ENCODE measurements at places on chromosomes 2 and 18. TPM values are rescaled to one million over a fixed set of nuclear protein-coding genes. Genes with fewer than 3 reads are reported as not detected.

ICA1L gene
- 0.89 TPM for total RNA-seq

PRKAG3 gene
- total RNA-seq: not detected

KCNIP3 gene
- 0.13 TPM for total RNA-seq

PLEKHM3 gene
- total RNA-seq: 7.2 TPM

IL1RN gene
- total RNA-seq: not detected

FNDC4 gene
- total RNA-seq: 10.0 TPM

NAT8 gene
- not detected for total RNA-seq

SH3RF3 gene
- 8.9 TPM for total RNA-seq

ZSWIM2 gene
- total RNA-seq: under 0.01 TPM

HOXD9 gene
- 16.8 TPM for total RNA-seq

DOK6 gene
- total RNA-seq: 2.3 TPM

TUBB8B gene
- not detected for total RNA-seq

IL36G gene
- not detected for total RNA-seq

ZNF519 gene
- total RNA-seq: 3.1 TPM

NTSR2 gene
- total RNA-seq: not detected

IDH1 gene
- total RNA-seq: 118 TPM

AOX1 gene
- total RNA-seq: 5.4 TPM

DES gene
- not detected for total RNA-seq

ITPRIPL1 gene
- 4.0 TPM for total RNA-seq

SLC38A11 gene
- total RNA-seq: not detected

CFAP65 gene
- not detected for total RNA-seq

RUFY4 gene
- not detected for total RNA-seq

ACVR1C gene
- under 0.01 TPM for total RNA-seq

SNORC gene
- total RNA-seq: 0.13 TPM

RTP5 gene
- not detected for total RNA-seq
